ENCODE measurements at places on chromosomes 5 and 9.
A peak's percentile ranks its signal among the peaks of the same experiment; 100 is the strongest.

DNA sequence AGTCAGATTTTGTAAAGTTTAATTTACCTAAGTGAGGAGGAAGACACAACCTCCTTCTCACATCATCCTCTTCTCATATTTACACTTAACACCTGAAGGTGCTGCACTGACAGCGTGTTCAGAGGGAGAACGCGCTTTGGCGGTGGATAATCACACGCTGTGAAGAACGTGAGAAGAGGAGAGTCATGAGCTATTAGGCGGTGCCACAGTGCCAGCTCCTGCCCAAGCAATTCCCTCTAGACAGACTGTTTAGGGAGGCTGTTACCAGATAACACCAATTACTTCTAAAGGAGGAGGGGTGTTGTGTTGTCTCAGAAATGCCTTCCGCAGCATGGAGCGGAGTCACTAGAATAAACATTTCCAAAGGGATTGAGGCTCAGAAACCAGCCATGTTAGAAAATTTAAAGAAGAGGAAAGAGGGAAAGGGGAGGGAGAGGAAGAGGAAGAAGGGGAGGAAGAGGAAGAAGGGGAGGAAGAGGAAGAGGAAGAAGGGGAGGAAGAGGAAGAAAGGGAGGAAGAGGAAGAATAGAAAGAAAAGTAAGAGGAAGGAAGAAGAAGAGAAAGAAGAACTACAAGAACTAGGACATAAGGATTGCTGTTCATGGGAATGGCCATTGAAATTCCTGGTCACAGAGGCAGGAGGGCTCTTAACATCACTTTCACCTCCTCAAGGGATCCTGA lies 37.3 kb upstream of the WWC1 start:
- DNase-seq = no peak

GRCh38 chr9:109918339-109919163 lies 138.6 kb downstream of the PALM2AKAP2 start:
- no peak for DNase-seq

DNA sequence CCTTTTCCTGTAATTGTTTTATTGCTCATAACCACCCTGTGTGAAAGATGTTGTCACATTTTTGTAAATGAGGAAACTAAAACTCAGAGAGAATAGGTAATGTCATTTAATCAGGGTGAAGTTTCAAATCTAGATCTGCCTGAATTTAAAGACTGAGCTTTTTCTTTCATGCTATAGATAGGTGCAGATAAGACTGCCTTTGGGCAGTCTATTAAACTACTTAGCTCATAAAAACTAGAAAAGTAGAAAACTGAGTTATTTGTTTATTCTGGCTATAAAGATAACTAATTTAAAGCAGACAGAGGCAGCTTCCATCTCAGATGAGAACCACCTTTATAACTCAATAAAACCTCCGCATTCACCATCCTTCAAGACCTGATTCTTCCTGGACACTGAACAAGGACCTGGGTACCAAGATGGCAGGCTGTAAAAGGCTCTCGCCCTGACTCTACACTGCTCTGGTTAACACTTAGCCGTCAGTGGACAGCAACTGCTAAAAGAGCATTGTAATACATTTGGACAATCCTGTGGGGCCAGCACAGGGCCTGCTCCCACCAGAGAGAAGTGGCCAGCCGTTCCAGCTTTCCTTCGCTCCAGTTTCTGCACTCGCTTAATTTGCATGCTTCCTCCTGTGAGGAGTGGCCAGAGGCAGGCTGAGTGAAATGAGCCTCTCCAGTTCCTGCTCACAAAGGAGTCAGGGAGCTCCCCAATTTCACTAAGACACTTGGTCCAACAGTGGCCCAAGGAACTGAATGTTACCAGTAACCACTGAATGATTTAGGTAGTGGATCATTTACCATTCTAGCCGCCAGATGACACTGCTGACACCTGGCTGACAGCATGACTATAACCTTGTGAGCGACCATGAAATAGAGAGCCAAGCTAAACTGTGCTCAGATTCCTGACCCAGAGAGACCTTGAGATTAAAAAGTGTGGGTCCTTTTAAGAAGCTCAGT lies 566.4 kb downstream of the EFNA5 start:
- DNase-seq = no peak

GRCh38 chr9:122370869-122371755 lies at the start of gene PTGS1:
Gene PTGS1 (plus strand): TSS chr9:122371024. CDS start chr9:122371085, 61 bp downstream.
- DNase-seq = no peak

- DNase-seq = no peak
These were observed 249.3 kb downstream of the DNAH5 start for GRCh38 chr5:13695076-13695712.

DNA sequence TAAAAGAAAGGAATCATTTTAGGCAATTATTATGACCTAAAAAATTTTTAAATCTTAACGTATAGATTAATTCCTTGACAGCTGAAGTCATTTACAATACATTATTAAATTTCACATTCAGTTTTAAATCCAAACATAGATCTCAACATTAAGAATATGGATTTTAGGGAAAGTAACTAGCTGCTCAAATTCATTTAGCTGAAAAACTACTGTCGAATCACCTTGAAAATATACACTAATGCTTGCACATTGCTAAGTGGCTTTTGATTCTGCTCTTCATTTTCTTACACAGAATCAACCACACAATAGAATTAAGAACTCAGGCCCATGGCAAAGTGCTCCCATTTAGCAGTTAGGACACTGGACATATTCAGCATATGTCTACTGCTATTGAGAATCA lies 454.2 kb downstream of the RAB3C start:
- no peak for DNase-seq

DNA sequence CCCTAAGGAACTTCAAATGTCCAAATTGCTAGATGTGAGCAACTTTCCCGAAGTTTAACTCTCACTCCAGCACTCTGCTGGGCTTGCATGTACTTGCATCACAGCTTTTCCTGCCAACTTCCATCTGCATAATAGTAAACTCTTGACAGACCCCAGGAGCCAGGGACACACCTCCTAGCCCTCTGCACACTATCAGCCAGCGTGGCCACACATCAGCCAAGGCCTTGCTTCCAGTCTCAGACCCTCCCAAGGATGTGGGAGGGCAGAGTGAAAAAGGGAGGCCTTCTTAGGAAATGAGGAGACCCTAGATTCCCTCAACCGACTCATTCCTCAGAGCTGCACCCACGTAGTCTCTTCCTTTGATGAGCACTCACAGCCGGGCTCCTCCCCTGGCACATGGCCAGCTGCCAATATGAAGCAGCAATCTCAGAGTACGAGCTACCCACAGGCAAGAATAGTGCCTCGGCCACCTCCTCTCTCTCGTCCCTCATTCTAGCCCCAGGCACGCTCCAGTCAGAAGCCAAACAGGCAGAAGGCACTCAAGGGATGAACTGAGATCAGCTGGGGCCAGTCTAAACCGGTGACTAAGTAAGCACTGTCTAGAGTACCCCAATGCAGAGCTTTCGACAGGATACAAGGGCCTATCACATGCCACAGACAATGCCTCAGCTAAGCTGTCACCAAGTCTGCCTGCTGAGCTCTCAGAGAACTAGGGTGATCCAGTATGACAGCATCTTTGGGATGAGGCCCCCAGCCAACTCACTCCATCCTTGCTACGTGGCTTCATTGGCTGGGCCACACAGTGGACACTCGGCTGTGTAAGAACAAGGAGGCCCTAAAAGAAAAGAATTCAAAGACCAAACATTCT lies 2.3 kb downstream of the P4HA2 start:
- peak; percentile 88 for DNase-seq

- no peak for DNase-seq
These were observed 16.9 kb upstream of the FREM1 start for GRCh38 chr9:14926941-14927624.

Data from uterus (tissue), 4 donors.